Activated T-helper 17 cell treated with anti-CD3 and anti-CD28 coated beads, Interleukin-2, amount 50 U/mL, for 72 hours (primary cell): ENCODE measurements at places on chromosomes 3 and 15. TPM values are rescaled to one million over a fixed set of nuclear protein-coding genes. Genes with fewer than 3 reads are reported as not detected.

DNA sequence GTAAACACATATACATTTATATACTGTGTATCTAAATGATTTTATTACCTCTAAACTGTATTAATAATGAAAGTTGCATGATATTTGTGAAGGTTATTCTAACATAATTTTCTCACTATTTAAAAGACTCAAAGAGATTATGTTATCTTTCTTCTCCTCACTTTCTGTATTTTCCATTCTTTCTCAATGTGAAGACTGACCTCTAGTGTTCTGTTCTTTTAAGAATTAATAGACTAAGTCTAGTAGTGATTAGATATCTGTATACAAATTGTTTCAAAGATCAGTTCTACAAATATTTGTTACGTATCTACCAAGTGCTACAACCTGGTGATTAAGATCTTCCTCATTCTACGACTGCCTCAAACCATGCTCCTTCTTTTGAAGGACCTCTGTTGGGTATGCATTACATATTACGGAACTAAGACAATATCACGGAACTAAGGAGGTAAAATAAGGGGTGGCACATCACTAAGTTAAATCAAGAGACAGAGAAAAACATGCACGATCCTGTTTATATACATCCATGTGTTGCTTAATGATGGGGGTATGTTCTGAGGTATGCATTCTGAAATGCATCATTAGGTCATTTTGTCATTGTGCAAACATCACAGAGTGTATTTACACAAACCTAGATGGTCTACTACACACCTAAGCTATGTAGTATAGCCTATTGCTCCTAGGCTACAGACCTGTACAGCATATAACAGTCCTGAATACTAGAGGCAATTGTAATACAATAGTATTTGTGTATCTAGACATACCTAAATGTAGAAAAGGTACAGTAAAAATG, 161.5 kb upstream of the KBTBD8 start:
- ATAC-seq: no peak

DNA sequence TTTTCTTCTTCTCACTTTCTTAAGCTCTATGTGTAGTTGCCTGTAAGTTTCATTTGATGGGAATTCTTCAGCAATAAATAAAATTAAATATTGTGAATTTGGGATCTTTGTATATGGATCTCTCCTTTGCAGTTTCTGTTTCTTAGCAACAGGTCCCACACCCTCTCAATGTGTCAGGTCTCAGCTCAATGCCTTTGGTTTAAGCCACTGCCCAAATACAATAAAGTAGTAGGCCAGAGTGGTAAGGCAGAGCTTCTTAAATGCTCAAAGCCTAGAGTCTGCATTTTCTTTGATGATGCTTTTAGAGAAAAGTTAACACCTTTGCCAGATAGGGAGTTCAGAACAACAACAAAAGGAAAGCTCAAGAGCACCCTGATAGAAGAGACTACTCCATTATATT, 343.7 kb downstream of the NSUN3 start:
- no peak for ATAC-seq

DNA sequence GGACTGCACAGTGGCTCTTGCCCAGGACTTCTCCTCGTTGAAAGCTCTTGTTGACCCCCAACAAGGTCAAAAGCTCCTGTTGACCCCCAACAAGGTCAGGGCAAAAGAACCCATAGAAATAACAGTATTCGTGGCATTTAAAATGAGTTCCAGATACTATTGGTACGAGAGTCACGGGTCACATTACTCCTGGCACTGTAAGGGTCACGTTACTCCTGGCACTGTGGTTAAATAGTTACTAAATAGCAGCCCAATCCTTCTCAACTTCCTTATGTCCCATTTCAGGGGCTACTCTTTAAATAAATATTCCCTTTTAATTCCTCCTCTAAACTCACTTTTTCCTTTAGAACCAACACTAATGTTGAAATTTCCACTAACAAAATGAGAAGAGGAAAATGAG, 18.2 kb upstream of the ADCY5 start:
- no peak for ATAC-seq

GRCh38 chr3:109275702-109276293, 40.5 kb downstream of the DPPA2 start:
- no peak for ATAC-seq

- ATAC-seq: no peak
These were observed 112.6 kb downstream of the USP13 start for GRCh38 chr3:179765396-179765795.

- ATAC-seq: no peak
These were observed 289.3 kb upstream of the RORA start for GRCh38 chr15:61518191-61518950.

ZMYND10 gene
- total RNA-seq: 10.9 TPM

MCF2L2 gene
- 10.0 TPM for total RNA-seq

RTP3 gene
- total RNA-seq: not detected
